ENCODE measurements at places on chromosomes 11 and 22. TPM values are rescaled to one million over a fixed set of nuclear protein-coding genes. Genes with fewer than 3 reads are reported as not detected.

RAB39A gene
- 3.4 TPM for total RNA-seq

CSNK1E gene
- total RNA-seq = 219 TPM

ZNF280A gene
- not detected for total RNA-seq

CCS gene
- total RNA-seq = 58.0 TPM

UPK3A gene
- 0.62 TPM for total RNA-seq

DDI1 gene
- total RNA-seq = not detected

BAIAP2L2 gene
- 12.1 TPM for total RNA-seq

ROBO4 gene
- total RNA-seq = not detected

TRIM51 gene
- not detected for total RNA-seq

PATE2 gene
- total RNA-seq = not detected

EIF3L gene
- total RNA-seq = 578 TPM

ALX4 gene
- total RNA-seq = 0.43 TPM

LIPT2 gene
- 5.5 TPM for total RNA-seq

KCNJ11 gene
- total RNA-seq = 18.6 TPM

MAPK8IP2 gene
- total RNA-seq = 13.0 TPM

KCNE3 gene
- 7.3 TPM for total RNA-seq

GAL3ST1 gene
- 5.9 TPM for total RNA-seq

OR4A16 gene
- total RNA-seq = not detected

RRAS2 gene
- total RNA-seq = 36.0 TPM

RBM4 gene
- 191 TPM for total RNA-seq
